Activated naive CD4-positive, alpha-beta T cell treated with anti-CD3 and anti-CD28 coated beads, Interleukin-2, amount 50 U/mL, for 72 hours (primary cell): ENCODE measurements at places on chromosomes 3 and 15.

- DNase-seq: no peak
These were observed 93.2 kb upstream of the MBNL1 start for GRCh38 chr3:152175528-152175889.

DNA sequence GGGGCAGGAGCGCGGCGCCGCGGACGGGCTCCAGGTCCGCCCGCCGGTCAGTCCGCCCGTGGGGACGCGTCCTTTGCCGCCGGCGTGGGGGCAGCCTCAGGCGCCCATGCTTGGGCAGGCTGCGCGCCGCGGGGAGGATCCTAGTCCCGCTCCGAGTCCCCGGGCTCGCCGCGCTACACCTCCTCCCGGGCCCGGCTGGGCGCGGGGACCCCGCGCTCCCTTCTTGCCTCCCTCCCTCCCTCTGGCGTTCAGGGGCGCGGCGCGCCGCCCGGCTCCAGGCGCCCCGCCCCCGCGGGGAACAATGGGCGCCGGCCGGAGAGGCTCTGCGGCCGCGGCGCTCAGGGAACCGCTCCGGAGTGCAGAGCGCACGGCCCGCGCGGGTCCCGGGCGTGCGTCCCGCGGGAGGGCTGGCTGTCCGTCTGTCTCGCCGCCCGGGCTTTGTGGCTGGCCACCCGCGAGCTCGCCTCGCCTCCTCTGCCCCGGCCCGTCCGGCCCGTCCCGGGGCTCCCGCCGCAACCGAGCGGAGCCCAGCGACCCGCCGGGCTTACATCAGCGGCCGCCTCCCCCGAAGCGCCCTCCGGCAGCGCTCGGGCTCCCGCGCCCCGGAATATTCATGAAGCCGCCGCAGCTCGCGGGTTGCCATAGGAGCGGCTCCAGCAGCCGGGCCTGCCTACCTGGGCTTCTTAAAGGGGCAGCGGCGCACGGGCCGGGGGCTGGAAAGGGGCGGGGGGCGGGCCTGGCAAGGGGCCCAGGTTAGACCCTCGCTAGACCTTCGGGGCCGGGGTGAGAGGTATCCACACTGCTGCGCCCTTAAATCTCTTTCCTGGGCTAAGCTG lies at the start of gene HCN4:
TSS of gene HCN4 (minus strand) at position 658 of the 836 bp plus-strand sequence. CDS start 688 bp downstream, outside the sequence.
- DNase-seq: no peak

GRCh38 chr3:131561511-131561910 lies 58.7 kb upstream of the MRPL3 start:
- DNase-seq: no peak

DNA sequence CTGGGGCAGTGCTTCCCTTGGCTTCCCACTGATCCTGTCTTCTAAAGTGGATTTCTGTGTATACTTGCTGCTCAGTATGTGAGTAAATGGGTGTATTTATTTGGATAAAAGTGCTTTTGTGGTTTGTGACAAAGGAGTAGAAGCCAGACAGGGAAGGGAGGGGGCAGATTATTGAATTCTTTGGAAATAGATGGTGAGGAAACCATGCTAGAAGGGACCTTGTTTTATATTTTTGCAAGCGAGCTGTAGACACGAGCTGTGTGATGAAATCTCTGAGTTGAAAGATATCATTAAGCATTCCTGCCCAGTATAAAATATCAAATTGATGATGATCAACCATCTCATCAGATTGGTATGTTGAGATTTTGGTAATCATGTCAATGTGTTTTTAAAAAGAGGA lies 68.9 kb downstream of the DUT start:
- no peak for DNase-seq

DNA sequence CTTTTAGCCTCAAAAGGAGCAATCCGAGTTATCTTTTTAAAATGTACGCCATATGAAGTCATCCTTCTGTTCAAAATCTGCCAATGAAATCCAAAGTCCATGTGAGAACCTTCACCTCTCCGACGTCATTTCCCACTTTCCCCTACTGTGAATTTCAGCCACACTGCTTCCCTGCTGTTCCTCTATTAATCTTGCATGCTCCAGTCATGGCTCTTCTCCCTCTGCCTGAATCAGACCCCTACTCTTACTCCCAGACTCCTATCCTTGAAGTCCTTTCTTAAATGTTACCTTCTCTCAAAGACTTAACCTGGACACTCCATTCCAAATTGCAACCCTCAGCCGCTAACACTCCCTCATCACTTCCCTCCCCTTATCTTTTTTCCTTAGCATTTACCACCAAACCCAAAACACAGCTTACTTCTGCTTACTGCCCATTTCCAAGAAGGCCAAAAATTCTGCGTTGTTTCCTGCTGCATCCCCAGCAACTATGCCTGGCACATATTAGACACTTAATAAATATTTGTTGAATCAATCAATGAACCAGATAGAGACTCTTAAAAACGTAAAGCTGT lies 1.2 kb downstream of the NKIRAS1 start:
- DNase-seq: no peak

GRCh38 chr15:57437564-57437963 lies 61.3 kb downstream of the CGNL1 start:
- DNase-seq: no peak

DNA sequence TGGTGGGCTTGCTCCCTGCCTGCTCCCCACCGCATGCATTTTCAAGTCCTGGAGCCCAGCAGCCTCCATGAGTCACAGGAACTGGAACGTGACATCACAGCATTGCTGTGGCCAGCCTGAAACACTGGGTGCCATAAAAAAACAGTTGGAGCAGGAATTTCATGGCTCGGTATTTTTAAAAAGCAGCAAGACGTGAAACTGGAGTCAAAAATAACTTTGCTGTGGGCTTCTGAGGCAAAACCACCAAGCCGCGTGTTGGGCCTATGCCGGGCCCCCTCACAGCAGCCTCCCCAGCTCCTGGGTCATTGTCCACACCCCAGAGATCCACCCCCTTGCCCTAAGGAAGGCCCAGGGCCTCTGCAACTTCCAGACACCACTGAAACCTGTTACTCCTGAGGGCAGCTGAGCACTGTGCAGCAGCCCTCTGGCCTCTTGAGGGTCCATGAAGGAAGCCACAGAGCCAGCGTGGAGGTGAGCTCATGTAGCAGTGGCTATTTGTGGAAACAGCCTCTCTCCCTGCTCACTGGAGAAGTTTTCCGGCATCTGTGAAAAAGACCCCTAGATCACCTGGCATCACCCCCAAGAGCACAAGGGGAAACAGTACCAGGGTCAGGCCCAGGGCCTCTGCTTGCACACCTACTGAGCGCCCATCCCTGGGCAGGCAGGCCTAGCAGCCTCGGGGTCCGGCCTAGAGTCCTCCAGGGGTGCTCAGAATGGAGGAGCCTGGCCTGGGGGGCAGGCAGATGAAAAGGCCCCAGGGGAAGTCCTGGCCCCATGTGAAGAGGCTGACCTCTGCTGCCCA lies 34.0 kb upstream of the DUSP7 start:
- DNase-seq: no peak

DNA sequence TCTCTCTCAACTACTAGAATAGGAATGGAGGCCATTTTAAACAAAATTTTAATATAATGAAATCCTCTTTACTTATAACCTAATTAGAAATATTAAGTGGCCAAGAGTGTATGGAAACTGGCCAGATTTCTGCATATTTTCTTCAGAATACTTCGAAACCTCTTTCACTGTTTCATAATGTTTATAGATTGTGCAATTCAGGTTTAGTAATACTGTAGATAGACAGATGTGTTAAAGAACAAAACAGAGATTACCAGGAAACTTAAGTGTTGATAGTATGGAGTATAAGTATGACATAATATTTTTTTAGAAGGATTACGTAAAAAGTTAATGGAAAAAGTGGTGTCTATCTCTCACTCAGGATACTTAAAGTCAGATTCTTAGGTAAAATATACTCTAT lies 4.7 kb downstream of the ABHD5 start:
- DNase-seq: no peak

DNA sequence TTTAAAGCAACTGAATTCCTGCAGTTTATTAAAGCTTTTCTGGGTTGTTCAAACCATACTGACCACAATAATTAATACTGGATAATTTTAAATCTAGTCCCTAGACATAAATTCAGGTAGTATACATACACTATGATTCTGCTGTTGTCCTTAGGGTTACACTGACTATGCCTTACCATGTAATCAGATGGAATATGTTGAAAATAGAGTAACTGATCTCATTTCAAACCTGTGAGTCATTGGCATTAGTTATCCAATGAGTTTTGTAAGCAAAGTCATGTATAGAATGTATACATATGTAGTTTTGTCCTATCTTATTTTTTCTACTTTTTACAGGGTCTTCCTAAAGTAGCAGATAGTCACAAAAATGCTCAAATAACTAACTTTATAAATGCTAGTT lies 517.1 kb upstream of the CCDC54 start:
- DNase-seq: no peak

GRCh38 chr3:14452740-14453710 lies 50.6 kb downstream of the SLC6A6 start:
- no peak for DNase-seq

DNA sequence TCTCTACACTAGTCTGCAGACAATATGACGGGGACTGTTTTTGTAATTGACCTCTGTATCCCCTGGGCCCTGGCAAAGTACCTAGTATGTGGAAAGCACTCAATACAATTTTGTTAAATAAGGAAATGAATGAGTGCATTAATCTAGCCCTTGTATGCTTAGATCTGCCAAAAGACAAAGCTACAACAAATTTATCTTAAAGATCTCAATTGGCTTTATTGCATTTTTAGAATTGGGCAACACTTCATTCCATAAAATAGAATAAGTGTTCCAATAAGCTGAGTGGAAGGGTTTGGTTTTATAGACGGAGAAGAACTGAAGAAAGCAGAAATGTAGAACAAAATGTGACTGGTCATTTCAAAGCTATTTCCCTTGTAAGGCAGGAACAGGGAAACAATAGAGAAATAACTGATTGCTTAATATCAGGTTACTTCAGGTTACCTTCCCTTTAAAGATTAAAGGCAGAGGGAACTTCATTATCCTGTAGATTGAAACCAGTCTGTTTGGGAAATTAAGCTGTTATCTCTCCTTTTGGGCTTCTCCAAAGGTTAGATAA lies 108.3 kb upstream of the MME start:
- DNase-seq: no peak

DNA sequence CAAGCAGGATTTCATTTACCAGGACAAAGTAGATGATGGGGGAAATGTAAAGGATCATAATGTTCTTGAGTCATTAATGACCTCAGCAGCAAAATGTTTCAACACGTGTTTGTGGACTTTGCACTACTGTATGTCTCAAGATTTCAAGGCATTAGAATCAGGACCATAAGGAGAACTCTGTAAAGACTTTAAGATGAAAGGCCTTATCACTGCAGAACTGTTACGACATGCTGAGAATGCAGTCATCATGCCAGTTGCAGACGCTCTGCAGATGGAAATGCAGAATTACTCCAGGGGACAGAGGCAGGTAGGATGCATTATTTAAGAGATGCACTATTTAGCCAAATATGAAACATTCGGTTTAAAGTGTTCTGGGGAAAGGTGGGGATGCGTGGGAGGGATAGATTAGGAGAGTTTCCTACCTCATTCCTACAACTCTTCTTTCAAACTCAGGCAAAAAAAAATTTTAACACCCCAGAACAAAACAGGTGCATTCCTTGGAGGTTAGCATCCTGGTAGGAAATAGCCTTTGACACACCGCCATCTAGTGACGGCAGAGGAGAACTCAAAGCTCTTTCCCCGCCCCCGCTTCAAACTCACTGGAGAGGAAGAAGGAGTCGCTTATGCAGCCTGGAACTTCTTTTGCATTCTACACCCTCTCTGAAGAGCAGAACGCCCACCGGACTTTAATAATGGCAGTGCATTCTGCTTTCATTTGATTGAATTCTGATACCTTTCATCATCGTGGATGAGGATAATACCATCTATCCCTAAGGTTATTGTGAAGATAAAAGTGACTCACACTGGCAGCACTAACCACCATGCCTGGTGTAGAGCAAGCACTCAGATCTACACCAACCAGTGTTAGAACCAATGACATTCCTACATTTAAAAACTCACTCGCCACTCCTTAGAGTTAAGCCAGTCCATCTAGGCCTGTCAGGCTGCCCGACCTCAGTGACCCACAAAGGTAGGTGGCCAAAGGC lies 43.1 kb upstream of the TOPAZ1 start:
- DNase-seq: peak; percentile 68

- no peak for DNase-seq
These were observed 30.9 kb downstream of the MGLL start for GRCh38 chr3:127791221-127791913.

DNA sequence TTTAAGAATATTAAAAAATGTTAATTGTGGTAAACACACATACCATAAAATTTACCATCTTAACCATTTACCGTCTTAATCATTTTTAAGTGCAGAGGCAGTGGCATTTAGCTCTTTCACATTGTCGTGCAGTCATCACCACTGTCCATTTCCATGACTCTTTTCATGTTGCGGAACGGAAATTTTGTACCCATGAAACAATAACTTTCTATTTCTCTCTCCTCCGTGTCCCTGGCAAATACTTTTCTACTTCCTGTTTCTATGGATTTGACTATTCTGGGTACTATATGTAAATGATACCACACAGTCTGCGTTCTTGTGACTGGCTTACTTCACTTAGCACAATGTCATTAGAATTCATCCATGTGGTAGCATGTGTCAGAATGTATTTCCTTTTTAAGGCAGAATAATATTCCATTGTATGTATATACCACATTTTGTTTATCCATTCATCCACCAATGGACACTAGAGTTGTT lies 27.9 kb downstream of the AKAP13 start:
- no peak for DNase-seq

GRCh38 chr3:150775001-150775599 lies 12.1 kb upstream of the SIAH2 start:
- DNase-seq: no peak

GRCh38 chr3:189170559-189170958 lies 1.2 kb upstream of the TPRG1 start:
- DNase-seq: no peak

DNA sequence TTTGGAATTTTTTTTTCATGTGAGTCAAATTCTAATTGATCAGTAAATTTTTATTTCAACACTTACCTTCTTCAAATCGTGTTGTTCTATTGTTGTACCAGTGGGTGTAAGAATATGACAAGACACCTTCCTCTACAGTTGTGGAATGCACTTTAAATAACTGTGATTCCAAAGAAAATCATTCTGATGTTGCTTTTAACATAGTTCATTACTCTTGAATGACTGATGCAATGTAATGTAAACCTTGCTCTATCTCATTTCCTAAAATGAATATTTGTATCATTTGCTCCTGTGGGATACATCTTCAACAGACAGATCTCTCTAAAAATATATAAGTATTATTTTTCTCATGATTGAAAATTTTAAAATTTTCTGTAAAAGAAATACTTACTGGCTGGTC lies 313.4 kb downstream of the RBMS3 start:
- no peak for DNase-seq

DNA sequence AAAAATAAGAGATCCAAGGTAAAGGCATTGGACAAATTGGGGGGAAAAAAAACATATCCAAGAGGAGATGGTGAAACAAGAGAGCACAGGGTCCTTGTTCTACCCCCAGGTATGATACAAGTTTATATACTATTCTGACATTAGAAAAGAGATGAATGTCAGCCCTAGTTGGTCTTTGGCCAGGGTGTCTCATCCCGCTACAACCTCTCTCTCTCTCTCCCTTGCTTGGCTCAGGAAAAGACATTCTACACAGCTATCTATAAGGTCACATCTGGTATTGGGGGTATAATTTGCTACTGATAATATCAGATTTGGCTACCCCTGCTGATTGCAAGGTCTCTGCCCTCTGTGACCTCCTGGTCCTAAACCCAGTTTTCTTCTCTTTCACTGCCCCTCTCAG lies 117.2 kb downstream of the GOLIM4 start:
- no peak for DNase-seq

- DNase-seq: peak; percentile 15
These were observed 666 bp downstream of the MAPKBP1 start for GRCh38 chr15:41774882-41775417.
